ENCODE measurements at places on chromosomes 16 and 17.

DNA sequence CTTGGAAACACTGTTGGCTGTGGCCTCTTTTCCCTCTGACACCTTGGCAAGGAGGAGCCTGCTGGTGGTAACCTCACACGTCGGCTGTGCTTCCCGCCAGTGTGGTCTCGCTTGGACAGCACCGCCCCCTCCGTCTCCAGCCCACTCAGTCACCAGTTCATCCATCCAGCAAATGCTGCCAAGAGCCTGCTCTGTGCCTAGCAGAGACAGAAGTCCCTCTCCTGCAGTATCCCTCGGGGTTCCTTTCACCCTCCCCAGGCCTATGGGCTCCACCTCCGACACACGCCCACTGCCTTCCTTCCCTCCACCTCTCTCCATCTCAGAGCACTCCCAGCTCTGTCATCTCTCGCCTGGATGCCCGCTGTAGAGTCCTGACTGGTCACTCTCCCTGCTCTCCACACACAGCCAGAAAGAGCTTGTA lies 12.3 kb downstream of the CACNG4 start:
- DNase-seq, result no peak

DNA sequence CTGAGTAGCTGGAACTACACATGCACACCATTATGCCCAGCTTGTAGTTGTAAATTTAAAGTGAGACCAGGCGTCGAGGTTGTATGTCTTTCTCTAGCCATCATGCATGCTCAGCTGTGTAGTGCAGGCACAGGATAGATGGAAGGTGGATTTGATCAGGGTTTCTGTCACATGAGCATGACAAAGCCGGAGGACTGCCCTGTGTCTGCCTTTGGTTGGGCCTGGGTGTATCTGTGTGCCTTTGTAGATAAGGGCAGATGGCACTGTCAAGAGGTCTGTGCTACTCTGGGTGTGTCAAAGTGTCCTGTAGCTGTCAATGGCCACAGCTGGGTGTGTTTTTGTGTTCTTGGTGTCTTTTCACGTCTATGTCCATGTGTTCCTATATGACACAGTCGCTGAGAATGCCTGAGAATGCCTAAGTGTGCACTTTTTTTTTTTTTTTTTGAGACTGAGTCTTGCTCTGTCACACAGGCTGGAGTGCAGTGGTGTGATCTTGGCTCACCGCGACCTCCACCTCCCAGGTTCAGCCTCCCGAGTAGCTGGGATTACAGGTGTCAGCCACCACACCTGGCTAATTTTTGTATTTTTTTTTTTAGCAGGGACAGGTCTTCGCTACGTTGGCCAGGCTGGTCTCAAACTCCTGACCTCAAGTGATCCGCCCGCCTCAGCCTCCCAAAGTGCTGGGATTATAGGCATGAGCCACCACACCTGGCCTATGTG lies 4.1 kb upstream of the NAGS start:
- no peak for DNase-seq

- DNase-seq, result no peak
Measured at GRCh38 chr17:64950871-64951270, 31.6 kb upstream of the LRRC37A3 start.

DNA sequence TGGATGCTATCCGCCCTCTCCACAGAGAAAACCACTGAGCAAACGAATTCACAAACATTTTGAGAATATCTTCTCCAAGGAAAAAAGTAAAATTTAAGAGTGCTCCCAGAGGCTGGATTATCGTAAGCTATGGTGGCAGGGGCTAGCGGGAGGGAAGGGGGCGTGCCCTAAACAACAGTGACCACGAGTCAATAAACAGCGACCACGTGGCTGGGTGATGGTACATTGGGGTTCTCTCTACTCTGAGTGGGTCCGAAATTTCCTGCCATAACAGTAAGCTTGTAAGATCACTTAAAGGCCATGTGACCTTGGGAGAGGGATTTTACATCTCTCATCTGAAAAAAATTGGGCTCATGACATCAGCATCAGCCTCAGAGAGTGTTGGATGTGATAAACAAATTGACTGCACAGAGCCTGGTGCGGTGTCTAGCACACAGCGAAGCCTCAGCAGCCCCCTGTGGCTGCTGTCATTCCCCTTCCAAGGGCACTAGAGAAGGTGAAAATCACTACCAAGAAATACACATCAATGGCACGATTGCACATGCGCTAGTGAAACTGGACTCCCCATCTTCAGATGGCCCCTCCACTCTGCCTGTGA lies 213.2 kb downstream of the XYLT1 start:
- no peak for DNase-seq

DNA sequence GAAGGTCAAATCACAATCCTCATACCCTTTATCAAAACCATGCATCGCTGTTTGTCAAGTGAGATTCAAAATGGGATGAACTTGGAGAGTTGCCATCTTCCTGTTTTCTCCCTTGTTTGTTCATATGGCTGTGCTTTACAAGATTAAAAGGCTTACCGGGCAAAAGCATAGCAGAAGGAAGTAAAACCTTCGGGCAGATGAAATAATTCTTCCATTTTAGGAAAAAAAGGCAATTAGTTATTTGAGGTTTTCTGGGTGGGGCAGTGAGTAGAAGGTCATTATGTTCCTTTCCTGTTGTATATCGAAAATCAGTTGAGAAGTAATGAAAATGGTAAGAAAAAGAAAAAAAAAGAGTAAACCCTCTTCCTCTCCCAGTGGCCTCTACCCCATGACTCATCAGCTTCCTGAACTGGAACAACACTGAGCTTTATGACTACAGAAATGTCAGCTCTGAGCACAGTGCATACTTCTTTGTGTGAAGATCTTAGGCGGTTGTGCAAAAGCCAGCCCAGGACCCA lies 369.2 kb downstream of the CDH13 start:
- DNase-seq, result peak; percentile 12

GRCh38 chr16:81686391-81687130 lies 92.5 kb upstream of the PLCG2 start:
- no peak for DNase-seq

- no peak for DNase-seq
Measured at GRCh38 chr17:80036715-80037477, 454 bp downstream of the CCDC40 start.

- DNase-seq, result no peak
Measured at GRCh38 chr17:79549141-79549915, 61.5 kb downstream of the RBFOX3 start.

- DNase-seq, result no peak
Measured at GRCh38 chr17:77528516-77529327, 388.0 kb downstream of the SEC14L1 start.

GRCh38 chr17:81966343-81967243 lies 5.6 kb upstream of the NOTUM start:
- DNase-seq, result no peak

- DNase-seq, result no peak
Measured at GRCh38 chr17:48048384-48049126, 396 bp downstream of the NFE2L1 start.

DNA sequence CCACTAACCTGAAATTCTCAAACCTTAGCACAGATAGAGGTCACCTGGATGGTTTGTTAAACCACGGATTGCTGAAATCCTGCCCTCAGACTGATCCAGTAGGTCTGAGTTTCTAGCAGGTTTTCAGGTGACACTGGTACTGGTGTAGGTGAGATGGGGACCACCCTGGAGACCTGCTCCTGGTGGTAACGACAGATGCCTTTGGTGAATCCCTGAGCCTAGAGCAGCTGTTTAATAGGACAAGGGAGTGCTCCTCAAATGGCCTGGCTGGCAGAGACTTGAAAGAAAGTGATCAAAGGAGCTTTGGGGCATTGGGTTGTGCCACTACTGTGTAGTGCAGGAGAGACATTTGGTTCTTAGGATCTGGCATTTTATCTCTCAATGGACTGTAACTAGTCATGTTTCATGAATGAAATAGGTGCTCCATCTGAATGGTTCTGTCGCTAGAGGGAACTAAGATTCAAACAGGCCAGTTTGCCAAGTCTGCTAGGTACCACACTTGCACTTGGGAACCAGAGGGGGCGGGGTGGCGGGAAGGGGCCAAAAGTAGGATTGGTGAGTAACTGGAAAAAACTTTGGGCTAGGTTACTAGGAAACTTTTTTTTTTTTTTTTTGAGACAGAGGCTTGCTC lies 2.9 kb upstream of the IFI35 start:
- no peak for DNase-seq

DNA sequence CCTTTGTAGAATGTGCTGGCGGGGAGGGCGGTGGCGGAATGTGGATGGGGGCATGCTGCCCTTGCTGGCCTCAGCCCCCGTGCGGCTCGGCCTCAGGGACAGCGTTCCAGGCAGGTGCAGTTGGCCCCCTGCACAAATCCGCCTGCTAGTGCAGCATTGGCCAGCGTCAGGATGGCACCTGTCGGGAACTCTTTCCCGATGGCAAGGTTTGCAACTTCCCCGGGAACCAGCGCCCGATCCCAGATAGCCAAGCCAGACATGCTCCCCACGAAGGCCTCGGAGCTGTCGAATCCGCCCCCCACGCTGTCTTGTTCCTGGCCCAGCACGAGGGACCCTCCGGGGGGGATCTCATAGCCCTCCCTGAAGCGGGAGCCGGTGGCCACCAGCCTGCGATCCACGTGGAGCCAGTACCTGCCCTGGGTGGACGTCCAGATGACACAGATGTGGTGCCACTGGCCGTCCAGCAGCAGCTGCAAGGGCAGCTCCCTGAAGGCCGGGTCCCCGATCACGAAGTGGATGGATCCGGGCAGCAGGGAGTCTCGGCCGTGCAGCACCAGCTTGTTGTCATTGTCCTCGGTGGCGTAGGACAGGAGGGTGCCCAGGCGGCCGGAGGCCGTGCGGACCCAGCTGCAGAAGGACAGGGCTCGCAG lies 2.8 kb downstream of the PTX4 start:
- no peak for DNase-seq

DNA sequence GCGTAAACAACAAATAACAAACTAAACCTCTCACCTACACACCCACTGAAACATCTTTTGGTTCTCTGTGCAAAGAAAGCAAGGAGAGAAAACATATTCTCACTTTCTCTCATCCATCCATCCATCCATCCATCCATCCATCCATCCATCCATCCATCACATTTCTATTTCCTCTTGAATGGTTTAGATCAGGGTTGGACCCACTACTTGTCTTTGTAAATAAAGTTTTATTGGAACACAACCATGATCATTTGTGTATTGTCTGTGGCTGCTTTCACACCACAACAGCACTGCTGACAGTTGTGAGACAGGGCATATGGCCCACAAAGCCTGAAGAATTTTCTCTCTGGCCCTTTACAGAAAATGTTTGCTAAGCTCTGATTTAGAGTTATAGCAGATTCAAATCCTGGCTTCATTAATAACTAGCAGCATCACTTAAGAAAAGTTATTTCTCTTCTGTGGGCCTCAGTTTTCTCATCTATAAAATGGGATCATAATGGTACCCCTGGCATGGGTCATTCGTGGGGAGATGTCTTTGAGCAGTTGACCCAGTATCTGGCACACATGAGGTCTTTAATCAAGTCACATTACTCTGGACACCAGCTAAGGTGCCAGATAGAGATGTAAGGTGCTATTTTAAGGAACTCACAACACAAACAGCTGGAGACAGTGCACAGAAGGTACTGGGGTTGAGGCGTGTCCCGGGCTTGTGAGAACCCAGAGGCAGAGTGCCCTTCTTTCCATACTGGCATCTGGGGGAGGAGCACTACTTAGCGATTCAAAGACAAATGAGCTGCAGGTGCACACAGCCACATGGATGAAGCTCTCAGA lies 146.3 kb downstream of the CMIP start:
- no peak for DNase-seq

- no peak for DNase-seq
Measured at GRCh38 chr17:44236444-44236991, 17.0 kb upstream of the UBTF start.

DNA sequence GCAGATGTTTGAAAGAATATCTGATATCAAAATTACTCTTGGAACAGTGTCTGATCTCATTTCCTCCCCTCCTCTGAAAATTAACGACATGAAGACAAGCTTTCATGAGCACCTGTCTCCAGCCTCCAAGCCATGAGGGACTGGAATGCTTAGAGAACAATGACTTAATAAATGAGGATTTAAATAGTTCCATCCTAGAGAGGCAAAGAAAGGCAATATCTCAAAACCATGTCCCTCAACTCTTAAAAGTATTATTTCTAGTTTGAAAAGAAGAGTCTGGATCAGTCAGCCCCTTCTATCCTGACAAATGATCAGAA lies 137.5 kb downstream of the ANKFN1 start:
- no peak for DNase-seq

GRCh38 chr16:84832488-84833143 lies 12.8 kb downstream of the CRISPLD2 start:
- DNase-seq, result no peak

GRCh38 chr16:25894093-25894492 lies 202.3 kb downstream of the HS3ST4 start:
- DNase-seq, result no peak

DNA sequence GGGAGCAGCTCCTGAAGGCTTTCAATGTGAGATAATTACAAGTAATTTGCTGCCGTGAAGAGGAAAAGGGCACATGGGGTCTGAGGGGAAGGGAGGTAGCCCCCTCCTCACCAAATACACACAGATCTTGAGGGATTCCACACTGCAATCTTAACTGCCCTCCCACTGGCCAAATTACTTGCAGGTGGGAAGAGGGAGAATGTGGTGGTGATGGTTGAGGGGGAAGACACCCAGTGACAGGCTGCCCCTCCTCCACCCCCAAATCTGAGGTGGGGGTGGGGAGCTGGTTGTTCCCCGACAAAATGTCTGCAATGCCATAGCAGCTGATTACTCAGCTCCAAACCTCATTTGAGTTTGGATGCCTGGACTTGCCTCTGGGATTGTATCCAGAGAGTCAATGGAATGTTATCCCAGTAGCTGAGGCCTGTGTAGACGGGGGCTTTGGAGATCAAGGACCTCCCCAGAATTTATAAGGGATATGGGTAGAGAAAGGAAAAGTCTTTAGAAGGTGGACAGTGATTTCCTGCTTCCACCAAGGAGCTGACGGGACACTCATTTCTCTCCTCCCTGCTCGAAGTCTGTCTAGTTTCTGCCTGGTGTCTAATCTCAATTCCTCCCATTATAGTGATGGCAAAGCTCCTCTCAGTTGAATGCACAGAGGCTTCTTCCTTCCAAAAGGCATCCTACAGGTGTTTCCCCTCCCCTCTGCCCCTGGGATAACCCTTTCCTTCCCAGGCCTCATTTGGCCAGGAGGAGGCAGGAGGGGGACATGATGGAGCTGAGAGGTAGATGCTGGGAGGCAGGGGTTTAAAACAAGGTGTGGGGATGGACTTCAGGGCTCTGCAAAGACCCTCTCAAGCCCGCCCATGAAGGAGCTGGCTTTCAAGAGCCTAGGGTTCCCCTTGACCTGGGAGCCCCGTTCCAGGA lies 8.7 kb downstream of the DLX4 start:
- no peak for DNase-seq

GRCh38 chr16:3014971-3015370 lies 2.2 kb downstream of the CLDN9 start:
- no peak for DNase-seq

DNA sequence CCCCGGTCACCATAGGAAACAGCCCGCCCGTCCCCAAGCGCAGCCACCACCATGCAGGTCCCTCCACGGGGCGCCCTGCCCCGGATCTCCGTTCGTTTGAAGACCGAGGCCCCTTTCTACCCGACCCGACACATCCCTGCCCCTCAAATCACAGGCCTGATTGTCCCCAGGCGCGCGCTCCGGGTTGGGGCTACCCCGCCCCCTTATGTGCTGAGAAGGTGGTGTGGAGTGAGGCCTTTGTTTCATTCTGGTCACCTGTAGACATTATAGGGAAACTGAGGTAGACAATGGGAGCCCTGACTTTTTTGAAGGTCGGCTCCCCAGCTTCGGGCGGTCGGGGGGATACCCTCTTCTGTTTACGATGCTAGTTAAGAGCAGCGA lies 763 bp upstream of the ACTG1 start:
- DNase-seq, result no peak
